ENCODE measurements at places on chromosomes 7 and 10. TPM values are rescaled to one million over a fixed set of nuclear protein-coding genes. Genes with fewer than 3 reads are reported as not detected.

PDK4 gene
- 3.6 TPM for total RNA-seq

NUP205 gene
- 38.8 TPM for total RNA-seq

ZNF488 gene
- total RNA-seq, result not detected

TYW1 gene
- 16.2 TPM for total RNA-seq

COL28A1 gene
- 0.17 TPM for total RNA-seq

ANKRD30A gene
- not detected for total RNA-seq

NUTM2A gene
- 0.46 TPM for total RNA-seq

TMEM196 gene
- not detected for total RNA-seq

TNS3 gene
- total RNA-seq, result 74.0 TPM
